ENCODE measurements at places on chromosomes 13 and 19.

DNA sequence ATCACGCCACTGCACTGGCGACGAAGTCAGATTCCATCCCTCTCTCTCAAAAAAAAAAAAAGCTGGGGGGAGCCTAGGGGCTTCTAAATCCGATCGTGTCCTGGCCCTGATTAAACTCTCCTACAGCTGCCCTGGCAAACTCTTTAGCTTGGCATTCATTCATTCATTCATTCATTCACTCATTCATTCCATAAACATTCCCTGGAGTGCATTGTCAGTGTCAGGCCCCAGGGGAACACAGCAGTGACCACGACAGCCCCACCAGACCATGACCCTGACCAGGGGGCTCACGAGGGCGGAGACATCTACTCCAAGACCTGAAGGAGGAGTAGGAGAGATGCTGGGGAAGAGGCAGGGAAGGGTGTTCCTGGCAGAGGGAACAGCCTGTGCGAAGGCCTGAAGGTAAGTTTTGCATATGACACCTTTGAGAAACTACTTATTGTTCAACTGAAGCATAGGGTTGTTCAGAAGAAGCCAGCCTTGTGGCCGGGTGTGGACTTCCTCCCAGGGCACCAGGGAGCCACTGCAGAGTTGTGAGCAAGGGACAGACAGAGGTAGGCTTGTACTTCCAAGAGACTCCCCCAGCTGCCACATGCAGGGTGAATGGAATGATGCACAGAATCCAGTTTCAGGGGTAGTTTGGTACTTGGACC is 24.5 kb downstream of the CEACAM16 start:
- DNase-seq: no peak

- DNase-seq: no peak
Measured at GRCh38 chr13:52651897-52652195, 790 bp upstream of the SUGT1 start.

DNA sequence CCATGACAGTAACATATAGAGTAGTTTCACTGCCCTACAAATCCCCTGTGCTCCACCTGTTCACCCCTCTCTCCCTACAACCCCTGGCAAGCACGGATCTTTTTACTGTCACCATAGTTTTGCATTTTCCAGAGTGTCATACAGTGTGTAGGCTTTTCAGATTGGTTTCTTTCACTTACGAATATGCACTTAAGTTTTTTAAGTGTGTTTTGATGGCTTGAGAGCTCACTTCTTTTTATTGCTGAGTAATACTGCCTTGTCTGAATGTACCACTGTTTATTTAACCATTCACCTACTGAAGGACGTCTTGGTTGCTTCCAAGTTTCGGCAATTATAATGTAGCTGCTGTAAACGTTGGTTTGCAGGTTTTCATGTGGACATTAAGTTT is 175.1 kb downstream of the ITGBL1 start:
- peak; percentile 47 for DNase-seq

GRCh38 chr13:111398715-111399299 is 78.4 kb downstream of the TEX29 start:
- no peak for DNase-seq

GRCh38 chr19:1783874-1784273 is 28.2 kb downstream of the ATP8B3 start:
- DNase-seq: no peak

GRCh38 chr13:45064889-45065288 is 55.4 kb upstream of the GTF2F2 start:
- DNase-seq: no peak

DNA sequence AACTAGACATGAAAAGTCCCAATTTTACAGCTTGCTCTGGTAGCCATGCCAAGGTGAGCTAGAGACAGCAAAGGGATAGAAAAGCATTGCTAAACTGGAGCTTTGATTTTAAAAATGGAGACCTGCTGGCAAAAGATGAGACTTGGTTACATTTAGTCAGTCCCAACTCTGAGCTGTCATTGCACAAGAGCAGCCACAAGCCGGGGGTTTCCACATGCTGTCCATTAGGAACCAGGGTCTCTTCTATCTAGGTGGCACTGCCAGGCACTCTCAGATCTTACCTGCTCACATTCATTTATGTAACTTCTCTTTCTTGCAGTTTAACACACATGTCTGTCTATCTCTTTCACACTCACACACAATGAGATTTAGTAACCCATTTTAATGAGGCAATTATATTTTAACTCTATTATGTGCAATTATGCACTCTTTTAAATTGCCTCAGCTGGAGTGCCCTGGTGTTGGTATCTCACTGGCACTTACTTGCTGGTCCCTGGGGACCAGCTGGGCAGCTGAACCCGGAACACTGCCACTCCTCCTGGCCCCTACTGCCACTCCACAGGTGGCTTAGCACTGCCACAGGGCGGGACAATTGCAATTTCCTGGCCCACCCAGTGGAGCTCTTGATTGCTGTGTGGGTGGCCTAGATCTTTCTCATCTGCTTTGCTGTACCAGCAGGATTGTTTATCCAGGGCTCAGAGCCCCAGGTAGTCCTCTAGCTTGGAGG is 112.5 kb downstream of the COG6 start:
- no peak for DNase-seq

DNA sequence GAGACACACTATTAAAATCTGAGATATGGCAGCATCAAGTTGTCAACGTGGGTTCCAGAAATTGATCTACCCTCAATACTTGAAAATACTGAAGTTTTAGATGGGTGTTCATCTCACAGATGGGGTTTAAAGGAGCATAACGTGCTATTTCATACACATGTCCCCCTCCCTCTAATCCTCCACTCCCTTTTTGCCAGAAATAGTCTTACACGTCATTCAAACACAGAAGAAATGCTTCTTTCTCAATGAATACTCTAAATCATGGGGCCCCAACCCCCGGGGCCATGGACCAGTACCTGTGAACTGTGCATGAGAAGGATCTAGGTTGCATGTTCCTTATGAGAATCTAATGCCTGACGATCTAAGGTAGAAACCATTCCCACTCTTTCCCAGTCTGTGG is 19.6 kb downstream of the KLF12 start:
- DNase-seq: no peak

- DNase-seq: no peak
Measured at GRCh38 chr13:76226941-76227340, 590.8 kb downstream of the LMO7 start.

GRCh38 chr19:30340771-30341561 is 31.2 kb upstream of the ZNF536 start:
- no peak for DNase-seq

- DNase-seq: no peak
Measured at GRCh38 chr13:77480066-77480465, 55.4 kb upstream of the SCEL start.

DNA sequence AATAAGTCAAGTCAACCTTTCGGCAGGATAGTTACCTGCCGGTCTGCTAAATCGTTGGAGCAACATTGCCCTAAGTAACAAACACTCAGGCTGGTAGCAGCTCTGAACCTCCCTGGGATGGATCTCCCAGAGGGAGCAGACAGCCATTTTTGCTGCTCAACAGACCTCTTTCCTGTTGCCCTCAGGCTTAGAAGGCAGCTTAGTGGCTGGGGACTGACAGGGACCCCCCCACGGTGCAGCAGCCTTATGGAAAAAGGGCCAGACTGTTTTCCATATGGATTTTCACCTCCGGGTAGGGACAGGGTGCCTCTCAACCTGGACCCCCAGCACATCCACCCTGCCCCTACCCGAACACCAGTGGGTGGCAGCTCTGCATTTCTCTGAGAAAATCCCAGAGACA is 49.7 kb downstream of the UBL3 start:
- no peak for DNase-seq

DNA sequence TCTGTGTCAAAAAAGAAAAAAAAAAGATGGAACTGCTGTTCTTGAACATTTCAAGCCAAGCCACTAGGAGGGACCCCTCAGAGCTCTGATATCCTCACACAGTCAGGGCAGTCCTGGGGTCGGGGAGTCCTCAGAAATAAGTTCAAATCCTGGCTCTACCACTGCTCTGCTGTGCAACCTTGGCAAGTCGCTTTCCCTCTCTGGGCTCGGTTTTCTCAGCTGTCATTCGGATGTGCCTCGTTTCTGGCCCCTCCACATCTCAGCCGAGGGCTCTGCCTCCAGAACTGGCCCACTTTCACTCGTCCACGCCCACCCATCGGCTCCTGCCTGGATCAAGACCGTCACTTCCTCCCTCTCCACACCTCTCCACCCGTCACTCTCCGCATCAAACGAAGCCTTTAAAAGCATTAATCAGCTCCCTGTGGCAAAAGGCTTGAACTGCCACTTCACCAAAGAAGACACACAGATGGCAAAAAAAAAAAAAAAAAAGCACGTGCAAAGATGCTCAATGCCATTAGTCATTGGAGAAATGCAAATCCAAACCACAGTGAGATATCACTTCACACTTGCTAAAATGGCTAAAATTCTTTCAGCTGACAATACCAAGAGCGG is 7.4 kb upstream of the ZNRF4 start:
- DNase-seq: no peak

- no peak for DNase-seq
Measured at GRCh38 chr13:93806861-93807260, 580.3 kb downstream of the GPC6 start.

- no peak for DNase-seq
Measured at GRCh38 chr19:35703343-35703742, 1.0 kb upstream of the ZBTB32 start.

GRCh38 chr13:99960663-99961311 is 10.8 kb downstream of the ZIC5 start:
- no peak for DNase-seq

GRCh38 chr19:507286-508203 is at the start of gene TPGS1:
Gene TPGS1, plus strand, starts transcription at chr19:507497. Its CDS starts 10 bp downstream, at chr19:507507.
- DNase-seq: peak; percentile 63

GRCh38 chr19:48994035-48994386 is 324 bp downstream of the RUVBL2 start:
- DNase-seq: no peak

DNA sequence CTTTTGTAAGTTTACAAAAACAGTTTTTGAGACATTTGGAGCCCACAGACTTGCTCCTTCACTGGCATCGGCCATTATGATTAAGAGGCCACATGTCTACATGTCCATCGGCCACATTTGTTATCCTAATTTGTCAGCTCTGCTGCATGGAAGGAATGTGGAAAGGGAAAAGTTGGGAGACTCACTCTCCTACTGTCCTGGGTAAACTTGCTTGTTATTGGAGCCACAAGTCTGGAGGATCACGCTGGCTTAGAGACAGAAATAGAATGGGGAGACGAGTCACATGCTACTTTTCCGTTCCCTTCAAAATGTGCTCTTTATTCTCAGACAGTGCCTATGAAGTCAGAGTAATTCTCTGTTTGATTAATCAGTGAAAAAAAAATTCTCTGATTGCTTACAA is 741.2 kb upstream of the PCDH9 start:
- no peak for DNase-seq

DNA sequence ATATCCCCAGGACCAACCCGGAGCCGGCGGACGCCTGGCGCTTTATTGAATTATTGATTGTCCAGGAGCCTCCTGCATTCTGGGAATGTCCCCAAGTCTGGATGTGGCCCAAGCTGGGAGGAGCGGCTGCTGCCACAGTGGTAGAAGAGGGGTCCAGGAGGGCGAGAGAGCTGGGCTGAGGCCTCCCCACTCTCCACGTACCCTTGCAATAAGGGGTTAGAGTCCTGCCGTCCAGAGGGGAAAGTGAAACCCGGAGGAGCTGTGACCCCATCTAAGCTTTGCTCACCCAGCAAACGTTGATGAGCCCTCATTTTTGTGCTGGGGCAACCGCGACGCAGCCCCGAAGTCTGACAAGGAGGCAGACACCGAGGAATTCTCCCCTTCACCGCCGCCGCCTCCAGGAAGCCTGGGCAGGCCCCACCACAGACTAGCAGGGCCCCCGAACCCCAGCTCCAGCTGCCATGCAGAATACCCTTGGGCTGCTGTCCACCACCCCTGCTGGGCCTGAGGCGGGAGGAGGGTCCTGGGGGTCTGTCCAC is 1.4 kb upstream of the C2CD4C start:
- DNase-seq: no peak

GRCh38 chr19:34733266-34733745 is 737 bp upstream of the ZNF181 start:
- no peak for DNase-seq

DNA sequence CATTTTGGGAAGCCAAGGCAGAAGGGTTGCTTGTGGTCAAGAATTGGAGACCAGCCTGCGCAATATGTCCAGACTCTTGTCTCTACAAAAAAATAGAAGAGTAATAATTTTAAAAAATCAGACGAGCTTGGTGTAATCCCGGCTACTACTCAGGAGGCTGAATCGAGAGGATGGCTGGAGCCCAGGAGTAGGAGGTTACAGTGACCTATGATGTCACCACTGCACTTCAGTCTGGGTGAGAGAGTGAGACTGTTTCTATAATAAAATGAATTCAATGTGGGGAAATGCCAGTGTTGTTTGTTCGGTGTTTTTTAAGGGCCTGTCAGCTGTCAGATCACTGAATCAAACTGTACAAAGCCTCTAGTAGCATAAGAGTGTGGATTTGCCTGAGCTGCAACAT is 1.2 kb upstream of the FBXL3 start:
- DNase-seq: peak; percentile 42

GRCh38 chr19:1473085-1473851 is 5.7 kb downstream of the C19orf25 start:
- DNase-seq: no peak

DNA sequence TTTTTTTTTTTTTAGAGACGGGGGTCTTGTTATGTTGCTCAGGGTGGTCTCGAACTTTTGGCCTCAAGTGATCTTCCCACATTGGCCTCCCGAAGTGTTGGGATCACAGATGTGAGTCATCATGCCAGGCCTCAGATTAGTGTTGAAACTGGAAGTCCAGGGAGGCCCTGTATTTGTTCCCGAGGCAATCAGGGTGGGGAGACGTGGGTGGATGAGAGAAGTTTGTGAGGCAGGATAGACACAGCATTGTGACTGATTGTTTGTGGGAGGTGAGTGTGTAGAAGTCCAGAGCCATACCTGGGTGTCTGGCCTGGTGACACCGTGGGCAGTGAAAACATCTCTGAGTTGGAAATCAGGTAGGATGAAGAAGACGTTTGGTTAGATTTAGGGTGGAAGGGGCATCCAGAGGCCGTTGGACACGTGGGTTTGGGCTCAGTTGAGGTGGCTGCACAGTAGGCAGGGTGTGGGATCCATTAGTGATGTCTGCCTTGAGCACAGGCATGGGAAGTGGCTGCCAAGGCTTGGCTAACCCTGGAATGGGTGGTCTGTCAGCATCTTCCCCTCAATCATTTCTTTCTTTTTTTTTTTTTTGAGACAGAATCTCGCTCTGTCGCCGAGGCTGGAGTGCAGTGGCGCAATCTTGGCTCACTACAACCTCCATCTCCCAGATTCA is 12.4 kb downstream of the RTN2 start:
- DNase-seq: no peak

All from fibroblast of the aortic adventitia (primary cell).